ENCODE measurements at places on chromosomes 6 and 20.

DNA sequence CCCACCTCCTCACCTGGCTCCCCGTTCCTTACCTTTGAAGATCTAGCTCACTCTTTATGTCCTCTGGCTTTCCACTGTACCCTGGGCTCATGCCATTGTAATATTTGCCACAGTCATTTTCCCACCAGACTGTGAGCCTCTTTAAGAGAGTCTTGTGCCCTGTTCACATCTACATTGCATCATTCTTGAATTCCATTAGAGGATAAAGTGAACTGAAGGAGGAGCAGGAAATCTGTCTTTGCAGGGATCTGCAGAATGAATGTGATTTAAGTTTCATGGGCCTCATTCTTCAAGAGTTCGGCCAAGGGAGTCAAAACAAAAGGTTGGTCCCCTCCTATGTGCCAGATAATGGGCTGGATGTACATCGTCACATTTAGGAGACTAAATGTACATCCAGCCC is 272.6 kb upstream of the CITED2 start:
- DNase-seq: no peak

- no peak for DNase-seq
Measured at GRCh38 chr6:100809346-100809745, 71.8 kb downstream of the ASCC3 start.

DNA sequence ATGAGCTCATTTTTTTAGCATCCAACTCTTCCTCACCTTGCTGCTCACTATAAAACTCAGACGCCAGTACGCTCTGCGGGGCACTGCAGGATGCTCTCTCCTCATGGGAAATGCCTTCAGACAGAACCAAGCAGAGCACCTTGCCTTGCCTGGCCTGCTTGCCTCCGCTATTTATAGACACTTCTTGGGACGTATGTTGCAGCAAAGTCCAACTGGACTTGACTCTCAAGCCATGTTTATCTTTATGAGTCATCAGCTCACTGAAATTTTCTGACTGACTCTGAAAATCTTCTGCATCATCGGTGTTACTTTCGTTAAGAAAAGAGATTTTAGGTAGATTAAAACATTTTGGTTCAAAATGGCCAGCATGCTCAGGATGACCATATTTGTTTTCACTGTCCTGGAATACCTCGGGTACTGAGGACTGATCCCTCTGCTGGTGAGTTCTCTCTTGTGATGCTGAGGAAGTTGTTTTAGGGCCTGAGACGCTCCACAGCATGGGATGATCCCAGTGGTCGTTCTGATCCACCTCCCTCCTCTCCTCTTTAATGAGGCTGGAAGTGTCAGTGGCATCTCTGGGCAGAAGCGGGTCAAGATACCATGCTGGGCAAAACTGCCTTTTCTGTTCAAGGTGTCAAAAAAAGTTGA is 204.5 kb downstream of the KIF16B start:
- no peak for DNase-seq

- no peak for DNase-seq
Measured at GRCh38 chr6:36840432-36841403, 1.5 kb upstream of the CPNE5 start.

DNA sequence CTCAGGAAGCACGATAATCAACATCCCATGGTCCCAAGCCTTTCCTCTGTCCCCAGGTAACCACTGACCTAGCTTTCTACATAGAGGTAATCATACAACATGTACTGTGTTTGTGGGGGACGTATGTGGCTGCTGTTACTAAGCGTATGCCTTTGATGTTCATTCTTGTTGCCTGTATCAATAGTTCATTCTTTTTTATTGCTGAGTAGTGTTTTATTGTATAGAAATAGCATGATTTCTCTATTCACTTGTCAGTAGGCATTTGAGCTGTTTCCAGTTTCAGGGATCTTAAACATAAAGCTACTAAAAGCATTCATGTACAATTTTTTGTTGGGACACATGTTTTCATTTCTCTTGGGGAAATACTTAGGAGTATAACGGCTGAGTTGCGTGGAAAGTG is 185.4 kb downstream of the PACRG start:
- no peak for DNase-seq

GRCh38 chr6:3396503-3397180 is 60.2 kb downstream of the SLC22A23 start:
- DNase-seq: no peak

DNA sequence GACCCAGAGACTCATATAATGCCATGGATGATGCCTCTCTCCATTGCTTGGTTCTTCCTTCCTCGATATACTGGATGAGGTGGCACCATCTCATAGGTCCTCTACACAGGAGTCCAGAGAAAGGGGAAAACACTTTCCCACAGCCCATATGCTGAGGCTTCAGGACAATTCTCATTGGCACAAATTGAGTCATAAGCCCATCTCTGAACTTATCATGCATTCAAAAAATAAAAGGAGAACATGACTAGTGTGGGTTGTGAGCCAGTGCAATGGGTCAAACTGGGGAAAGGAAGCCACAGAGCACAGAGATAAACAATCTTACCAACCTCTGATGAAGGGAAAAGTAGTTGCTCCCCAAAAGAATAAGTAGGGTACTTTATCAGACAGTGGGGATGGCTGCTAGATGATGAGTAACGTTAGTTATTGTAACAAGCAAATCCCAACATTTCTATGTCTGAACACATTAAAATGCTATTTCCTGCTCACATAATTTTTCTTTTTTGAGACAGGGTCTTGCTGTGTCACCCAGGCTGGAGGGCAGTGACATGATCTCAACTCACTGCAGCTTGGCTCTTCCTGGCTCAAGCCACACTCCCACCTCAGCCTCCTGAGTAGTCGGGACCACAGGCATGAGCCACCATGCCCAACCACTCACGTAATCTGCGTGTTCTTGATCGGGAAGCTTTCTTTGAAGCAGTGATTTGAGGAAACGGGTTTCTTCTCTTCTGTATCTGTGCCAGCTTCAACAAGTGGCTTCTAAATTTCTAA is 27.0 kb downstream of the SOD2 start:
- no peak for DNase-seq

DNA sequence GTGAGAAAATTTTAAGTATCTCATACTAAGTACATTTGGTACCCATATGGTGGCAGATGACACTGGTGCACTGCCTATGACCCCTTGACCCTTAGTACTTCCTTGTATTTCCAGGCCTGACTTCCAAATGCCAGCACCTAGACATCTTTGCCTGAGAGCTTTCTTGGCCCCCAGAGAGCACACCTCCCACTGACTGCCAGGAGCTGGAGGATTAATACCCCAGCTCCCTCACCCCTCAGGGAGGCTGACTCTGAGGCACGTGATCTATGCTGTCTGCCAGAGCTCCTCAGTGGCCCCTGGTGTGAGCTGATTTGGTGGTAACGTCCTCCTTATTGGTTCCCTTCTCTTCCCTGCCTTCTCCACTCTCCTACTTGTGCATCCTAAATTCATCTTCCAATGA is 38.0 kb downstream of the BFSP1 start:
- no peak for DNase-seq

- DNase-seq: no peak
Measured at GRCh38 chr6:81455641-81456040, 296.8 kb downstream of the TENT5A start.

GRCh38 chr6:125264476-125264875 is 37.3 kb downstream of the HDDC2 start:
- no peak for DNase-seq

- DNase-seq: no peak
Measured at GRCh38 chr6:102197211-102197610, 803.7 kb downstream of the GRIK2 start.

- DNase-seq: no peak
Measured at GRCh38 chr6:150478656-150479545, 110.1 kb downstream of the IYD start.

GRCh38 chr6:72922401-72922800 is 300.5 kb downstream of the KCNQ5 start:
- no peak for DNase-seq

- DNase-seq: no peak
Measured at GRCh38 chr6:44061375-44062104, 65.7 kb downstream of the MRPL14 start.

- DNase-seq: no peak
Measured at GRCh38 chr20:46354920-46355654, 46.8 kb upstream of the CDH22 start.

DNA sequence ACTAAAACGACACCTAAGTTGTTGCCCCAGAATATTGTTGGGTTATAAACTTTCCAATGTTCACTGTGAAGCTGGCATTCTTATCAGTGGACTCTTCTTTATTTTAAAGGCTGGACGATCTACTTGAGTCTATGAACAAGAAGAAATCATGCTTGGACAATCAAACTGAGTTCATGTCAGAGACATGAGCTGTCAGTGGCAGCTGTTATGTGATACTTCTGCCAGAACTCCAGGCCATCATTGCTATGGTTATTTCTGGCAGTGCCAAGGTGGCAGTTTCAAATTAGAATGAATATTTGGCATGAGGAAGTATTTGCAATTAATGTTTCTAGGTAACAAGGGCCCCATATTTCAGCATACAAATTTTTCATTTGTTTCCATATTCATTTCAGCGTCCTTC is 417.3 kb downstream of the LMBRD1 start:
- DNase-seq: no peak

DNA sequence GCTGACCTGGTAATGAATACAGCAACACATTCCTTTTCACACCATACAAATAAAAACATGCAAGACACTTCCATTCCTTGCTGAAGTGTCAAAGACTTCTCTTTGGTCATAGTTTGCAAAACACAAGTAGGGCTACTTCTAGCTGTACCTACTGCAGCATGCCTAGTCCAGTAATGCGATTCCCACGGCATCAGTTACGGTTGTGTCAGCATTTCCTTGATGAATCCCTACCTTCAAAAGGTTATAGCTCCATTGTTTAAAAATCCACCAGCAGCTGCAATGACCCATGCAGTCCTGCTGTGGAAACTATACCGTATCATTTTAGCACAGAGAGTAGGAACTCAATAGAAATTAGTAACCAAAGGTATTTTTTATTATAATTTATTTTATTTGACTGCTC is 1371.5 kb downstream of the EPHA7 start:
- no peak for DNase-seq

DNA sequence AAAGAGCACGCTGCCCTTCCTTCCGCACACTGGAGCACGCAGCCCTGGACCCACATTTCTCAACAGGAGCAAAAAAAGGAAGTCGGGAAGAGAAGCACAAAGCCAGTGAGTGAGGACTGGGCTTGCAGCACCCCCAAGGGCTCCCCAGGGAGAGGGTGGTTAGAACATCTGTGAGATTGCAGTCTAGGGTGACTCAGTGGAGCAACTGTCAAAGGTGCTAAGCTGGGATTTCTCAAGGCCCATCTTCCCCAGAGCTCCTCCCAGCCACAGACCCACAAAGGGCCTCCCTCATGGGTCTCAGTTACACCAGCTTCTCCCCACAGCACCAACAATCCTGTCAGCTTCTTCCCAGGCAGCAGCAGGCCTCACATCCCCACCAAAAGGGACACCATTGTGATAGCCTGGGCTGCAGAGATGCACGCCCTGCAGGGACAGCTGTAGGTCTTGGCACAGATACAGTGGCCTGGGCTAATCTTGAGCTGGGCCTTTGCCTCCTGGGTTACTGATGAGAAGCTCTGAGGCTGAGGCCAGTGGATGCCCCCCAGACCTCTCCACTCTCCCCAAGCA is 39.6 kb upstream of the CD93 start:
- no peak for DNase-seq

DNA sequence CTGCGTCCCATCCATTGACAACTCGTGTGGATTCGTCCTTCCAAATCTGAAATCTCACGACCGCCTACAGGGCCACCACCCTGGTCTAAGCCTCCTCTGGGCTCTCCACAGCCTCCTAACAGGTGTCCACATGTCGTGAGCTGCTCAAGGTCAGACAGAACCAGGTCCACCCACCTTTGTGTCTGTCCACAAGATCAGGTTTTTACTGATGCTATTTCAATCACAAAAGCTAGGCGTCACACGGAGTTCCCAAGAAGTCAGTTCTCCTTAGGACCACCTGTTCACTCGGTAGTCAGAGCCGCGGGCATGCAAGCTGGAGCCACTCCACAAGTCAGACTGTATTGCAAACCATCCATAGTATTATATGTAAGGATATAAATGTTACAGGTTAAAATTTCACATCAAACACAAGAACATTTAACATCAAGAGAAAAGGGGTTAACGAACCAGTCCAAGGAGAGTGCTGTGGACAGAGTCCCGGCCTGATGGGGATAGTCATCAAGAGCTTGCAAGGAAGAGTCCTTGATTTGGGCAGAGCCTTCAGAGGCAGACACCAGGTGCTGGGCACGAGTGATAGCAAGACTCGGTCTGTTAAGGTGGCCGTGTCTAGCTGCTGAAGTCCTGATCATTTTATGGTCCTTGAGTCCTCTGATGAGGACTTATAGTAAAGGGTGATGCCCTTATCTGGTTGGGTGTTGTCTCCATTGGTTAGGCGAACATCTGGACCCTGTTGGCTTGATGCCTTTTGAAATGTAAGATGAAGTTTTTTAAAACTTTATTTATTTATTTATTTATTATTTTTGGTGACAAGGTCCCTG is 731 bp upstream of the DNPH1 start:
- no peak for DNase-seq

DNA sequence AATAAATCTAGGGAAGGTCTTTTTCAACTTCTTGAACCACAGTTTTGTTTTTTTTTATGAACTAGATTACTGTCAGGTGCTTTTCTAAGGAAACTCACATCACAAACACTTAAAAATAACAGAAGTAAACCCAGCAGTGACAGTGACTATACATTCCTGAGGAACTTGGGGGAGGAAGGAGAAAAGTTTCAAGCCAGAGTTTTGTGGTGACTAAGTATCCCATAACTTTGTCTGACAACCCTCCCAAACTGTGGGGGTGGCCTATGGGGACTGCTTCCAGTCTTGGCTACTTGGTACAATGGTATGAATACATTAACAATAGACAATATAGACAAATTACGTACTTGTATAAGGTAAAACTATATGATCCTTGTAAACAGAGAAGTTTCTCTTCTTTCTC is 202.5 kb upstream of the MAN1A1 start:
- DNase-seq: no peak

GRCh38 chr6:84768442-84769174 is 4.2 kb upstream of the TBX18 start:
- no peak for DNase-seq

- DNase-seq: peak; percentile 41
Measured at GRCh38 chr6:145015739-145016558, 719.4 kb downstream of the EPM2A start.

DNA sequence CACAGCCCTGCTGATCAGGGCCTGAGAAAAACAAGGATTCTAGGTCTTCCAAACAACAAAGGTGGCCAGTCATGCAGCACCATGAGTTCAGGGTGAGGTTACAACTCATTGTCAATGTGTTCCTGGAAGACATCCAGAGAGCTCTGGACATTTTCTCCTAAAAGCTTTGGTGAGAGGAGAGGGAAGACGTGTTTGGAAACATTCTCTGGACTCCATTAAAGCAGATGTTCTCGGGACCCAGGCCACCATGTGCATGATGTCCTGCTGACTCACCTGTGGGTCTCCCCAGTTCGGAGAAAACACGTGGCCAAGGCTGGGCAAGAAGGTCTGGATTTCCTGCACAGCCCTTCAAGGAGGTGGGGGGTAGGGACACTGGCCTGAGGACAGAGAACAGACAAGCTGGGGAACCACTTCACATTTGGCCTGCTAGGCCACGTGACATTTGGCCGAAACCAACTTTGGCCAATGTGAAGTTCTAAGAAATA is 61.6 kb downstream of the KCNB1 start:
- no peak for DNase-seq

- DNase-seq: no peak
Measured at GRCh38 chr6:156808287-156808686, 31.1 kb downstream of the ARID1B start.

Data from glomerular endothelial cell (primary cell).